Lower lobe of right lung (tissue), 2 donors: ENCODE measurements at places on chromosomes 1 and 21. TPM values are rescaled to one million over a fixed set of nuclear protein-coding genes. Genes with fewer than 3 reads are reported as not detected.
A peak's percentile ranks its signal among the peaks of the same experiment; 100 is the strongest.

DNA sequence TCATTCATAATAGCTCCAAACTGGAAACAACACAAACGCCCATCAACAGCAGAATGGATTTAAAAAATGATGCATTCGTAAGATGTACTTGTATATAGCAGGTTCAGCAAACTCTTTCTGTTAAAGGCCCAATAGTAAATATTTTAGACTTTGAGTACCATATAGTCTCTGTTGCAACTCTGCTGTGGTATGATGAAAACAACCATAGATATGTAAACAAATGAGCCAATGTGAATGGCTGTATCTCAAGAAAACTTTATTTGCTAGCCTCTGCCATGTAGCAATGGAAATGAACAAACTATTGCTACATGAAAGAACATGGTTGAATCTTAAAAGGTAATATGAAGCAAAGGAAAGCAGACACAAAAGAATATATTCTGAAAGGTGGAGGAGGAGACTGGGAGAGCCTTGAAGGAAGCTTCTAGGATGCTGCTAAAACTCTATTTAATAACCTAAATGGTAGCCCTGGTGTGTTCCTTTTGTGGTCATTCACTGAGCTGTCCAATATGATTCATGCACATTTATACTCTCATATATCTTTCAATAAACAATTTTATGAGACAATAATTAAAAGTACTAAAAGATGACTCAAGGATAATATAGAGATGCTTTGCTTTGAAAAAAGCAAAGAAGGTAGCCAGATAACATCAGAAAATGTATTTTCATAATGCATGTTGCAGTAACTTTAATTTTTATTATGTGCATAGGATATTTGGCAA, 29.1 kb upstream of the FMO3 start:
- no peaks in the 10 kb centered on the region for H3K36me3 ChIP-seq
- H3K27me3 ChIP-seq = no peaks in the 10 kb centered on the region
- H3K27ac ChIP-seq = no peak overlapping the region
- H3K4me3 ChIP-seq = no peak overlapping the region

- H3K27ac ChIP-seq = peak overlapping the region; percentile 82
- no peaks in the 10 kb centered on the region for H3K36me3 ChIP-seq
- H3K4me1 ChIP-seq = peaks cover 5% of the 10 kb centered on the region
- H3K4me3 ChIP-seq = no peak overlapping the region
- no peak for DNase-seq
These were observed 55.2 kb downstream of the NGF start for GRCh38 chr1:115282807-115283208.

DNA sequence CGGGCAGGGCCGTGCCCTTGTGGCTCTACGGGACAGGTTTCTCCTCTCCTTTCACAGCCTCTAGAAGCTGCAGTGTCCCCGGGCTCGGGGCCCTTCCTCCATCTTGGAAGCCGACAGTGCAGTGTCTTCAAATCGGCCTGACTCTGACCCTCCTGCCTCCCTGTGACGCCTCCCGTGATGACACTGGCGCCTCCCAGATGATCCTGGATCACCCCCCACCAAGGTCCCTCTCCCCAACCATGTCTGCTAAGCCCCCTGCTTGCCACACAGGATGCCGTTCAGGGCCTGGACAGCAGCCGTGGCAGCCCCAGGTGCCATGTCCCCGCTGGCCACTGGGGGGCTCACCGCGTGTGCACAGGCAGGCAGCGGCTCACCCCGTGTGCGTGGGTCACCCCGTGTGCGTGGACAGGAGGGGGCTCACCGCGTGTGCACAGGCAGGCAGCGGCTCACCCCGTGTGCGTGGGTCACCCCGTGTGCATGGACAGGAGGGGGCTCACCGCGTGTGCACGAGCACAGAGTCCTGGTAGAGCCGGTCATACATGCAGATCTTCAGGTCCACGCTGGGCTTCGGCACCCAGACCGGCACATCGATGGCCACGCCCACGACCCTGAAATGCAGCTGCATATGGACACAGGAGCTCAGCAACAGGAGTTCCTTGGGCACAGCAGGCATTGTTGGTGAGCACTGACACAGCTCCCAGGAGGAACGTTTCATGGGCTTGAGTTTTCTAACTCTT, 24.9 kb upstream of the TMEM52 start:
- DNase-seq = peak; percentile 69
- H3K27me3 ChIP-seq = peaks cover 3% of the 10 kb centered on the region
- peaks cover 16% of the 10 kb centered on the region for H3K4me1 ChIP-seq
- no peaks in the 10 kb centered on the region for H3K36me3 ChIP-seq
- peak overlapping the region; percentile 27 for H3K4me3 ChIP-seq

DNA sequence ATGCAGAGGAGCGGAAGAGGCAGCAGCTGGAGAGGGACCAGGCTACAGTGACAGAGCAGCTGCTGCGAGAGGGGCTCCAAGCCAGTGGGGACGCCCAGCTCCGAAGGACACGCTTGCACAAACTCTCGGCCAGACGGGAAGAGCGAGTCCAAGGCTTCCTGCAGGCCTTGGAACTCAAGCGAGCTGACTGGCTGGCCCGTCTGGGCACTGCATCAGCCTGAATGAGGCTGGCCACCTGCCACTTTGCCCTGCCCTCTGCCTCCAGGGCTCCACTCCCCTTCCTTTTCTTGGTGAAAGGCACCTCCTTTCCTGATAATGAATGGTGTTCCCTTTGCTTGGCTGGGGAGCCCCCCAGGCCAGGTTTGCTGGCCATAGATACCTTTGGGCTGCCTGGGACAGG, 3.3 kb upstream of the HMGN2 start:
- H3K4me3 ChIP-seq = no peak overlapping the region
- no peak for DNase-seq
- H3K4me1 ChIP-seq = peaks cover 28% of the 10 kb centered on the region
- no peak overlapping the region for H3K27ac ChIP-seq
- H3K36me3 ChIP-seq = peaks cover 48% of the 10 kb centered on the region
- no peaks in the 10 kb centered on the region for H3K27me3 ChIP-seq

GRCh38 chr1:230758709-230759368, 11.7 kb downstream of the CAPN9 start:
- no peak for DNase-seq
- H3K36me3 ChIP-seq = no peaks in the 10 kb centered on the region
- peaks cover 8% of the 10 kb centered on the region for H3K4me1 ChIP-seq
- no peak overlapping the region for H3K4me3 ChIP-seq
- H3K27me3 ChIP-seq = peaks cover 4% of the 10 kb centered on the region
- H3K27ac ChIP-seq = no peak overlapping the region

The SPRR2D gene
- total RNA-seq = not detected

- peak overlapping the region; percentile 46 for H3K4me3 ChIP-seq
- H3K4me1 ChIP-seq = peaks cover 4% of the 10 kb centered on the region
- no peaks in the 10 kb centered on the region for H3K36me3 ChIP-seq
- H3K27me3 ChIP-seq = peaks cover 50% of the 10 kb centered on the region
These were observed 18.8 kb downstream of the KNCN start for GRCh38 chr1:46532498-46533178.

GRCh38 chr1:45403298-45403697, 63.1 kb upstream of the MUTYH start:
- H3K4me1 ChIP-seq = no peaks in the 10 kb centered on the region
- H3K36me3 ChIP-seq = no peaks in the 10 kb centered on the region
- no peak for DNase-seq
- no peak overlapping the region for H3K4me3 ChIP-seq
- H3K27ac ChIP-seq = no peak overlapping the region
- no peaks in the 10 kb centered on the region for H3K27me3 ChIP-seq

- DNase-seq = no peak
- no peaks in the 10 kb centered on the region for H3K4me1 ChIP-seq
- peaks cover 78% of the 10 kb centered on the region for H3K36me3 ChIP-seq
- no peak overlapping the region for H3K4me3 ChIP-seq
- H3K27me3 ChIP-seq = no peaks in the 10 kb centered on the region
These were observed 139.2 kb downstream of the ZMYM4 start for GRCh38 chr1:35407743-35408142.

DNA sequence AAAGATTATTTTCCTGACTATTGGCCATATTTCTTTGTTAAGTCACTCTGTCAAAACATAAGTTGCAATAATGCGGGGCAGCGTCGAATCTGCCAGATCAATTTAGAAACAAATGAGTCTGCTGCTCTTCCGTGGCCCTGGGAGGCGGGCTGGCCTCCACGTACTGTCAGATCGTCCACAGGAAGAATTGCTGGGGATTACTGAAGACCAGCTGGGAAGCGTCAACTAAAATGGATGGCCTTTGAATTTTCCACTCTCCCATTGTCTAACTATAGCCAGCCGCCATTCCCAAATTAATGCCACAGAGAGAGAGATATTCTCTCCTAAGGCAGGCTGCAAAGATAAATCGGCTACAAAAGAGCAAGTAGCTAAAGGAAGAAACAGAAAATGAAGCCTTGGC, 560.2 kb downstream of the SMYD3 start:
- H3K27ac ChIP-seq = no peak overlapping the region
- no peaks in the 10 kb centered on the region for H3K36me3 ChIP-seq
- no peak for DNase-seq
- no peak overlapping the region for H3K4me3 ChIP-seq

DNA sequence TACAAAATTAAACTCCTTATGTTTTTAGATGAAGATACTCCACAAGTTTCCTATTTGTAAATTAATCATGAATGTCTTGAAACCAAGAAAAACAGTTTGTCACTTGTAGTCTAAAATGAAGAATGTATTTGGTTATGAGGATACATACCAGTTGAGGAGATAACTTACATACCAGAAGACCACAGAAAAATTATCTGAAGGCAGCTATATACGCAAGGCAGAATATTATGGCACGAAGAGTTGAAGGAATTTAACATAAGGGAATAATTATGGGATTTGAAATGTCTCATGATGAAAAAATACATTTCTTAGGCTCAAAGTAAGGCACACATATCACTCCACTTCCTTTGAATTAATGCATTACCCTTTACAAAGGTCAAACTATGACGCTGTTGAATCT, 73.3 kb downstream of the IFI44 start:
- H3K27ac ChIP-seq = no peak overlapping the region
- no peaks in the 10 kb centered on the region for H3K36me3 ChIP-seq
- no peaks in the 10 kb centered on the region for H3K27me3 ChIP-seq
- DNase-seq = no peak

- peaks cover 58% of the 10 kb centered on the region for H3K36me3 ChIP-seq
- no peaks in the 10 kb centered on the region for H3K4me1 ChIP-seq
- H3K27me3 ChIP-seq = no peaks in the 10 kb centered on the region
- no peak overlapping the region for H3K27ac ChIP-seq
- DNase-seq = no peak
- no peak overlapping the region for H3K4me3 ChIP-seq
These were observed 45.0 kb downstream of the NPHP4 start for GRCh38 chr1:5947071-5947821.

DNA sequence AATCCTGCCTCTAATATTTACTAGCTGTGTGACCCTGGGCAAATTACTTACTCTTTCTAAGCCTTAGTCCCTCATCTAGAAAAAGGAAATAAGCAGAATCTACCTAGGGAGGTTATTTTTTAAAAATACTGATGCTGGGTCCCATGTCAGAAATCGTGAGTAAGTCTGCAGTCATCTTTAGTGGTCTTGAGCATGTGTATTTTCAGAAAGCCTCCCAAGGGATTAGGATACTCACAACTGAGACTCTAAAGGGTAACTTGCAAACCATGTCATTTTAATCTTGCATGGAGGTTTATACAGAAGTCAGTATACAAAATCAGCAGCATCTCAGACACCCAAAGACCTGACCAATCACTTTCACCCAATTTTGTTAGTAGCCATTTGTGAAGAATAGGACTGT, 43.2 kb downstream of the DSTYK start:
- H3K4me1 ChIP-seq = no peaks in the 10 kb centered on the region
- no peak overlapping the region for H3K4me3 ChIP-seq
- DNase-seq = no peak
- H3K36me3 ChIP-seq = peaks cover 81% of the 10 kb centered on the region
- no peak overlapping the region for H3K27ac ChIP-seq
- no peaks in the 10 kb centered on the region for H3K27me3 ChIP-seq

The CLDN19 gene
- not detected for total RNA-seq

DNA sequence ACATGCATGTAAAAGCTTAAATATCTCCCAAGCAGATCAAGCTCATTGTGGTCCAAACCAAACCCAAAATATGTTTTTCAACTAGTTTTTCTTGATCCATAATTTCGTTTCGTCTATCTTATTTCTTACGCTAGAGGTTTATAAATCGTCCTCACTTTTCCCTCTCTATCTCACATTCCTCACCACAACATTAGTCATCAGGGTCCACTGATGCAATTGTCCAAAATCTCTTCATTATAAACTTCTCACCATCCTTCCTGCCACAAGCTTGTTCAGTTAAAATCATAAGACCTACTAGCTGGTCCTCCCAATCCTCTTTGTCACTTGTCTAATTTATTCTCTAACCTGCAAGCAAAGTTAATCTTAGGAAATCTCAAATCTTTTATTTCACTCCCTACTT, 173.0 kb upstream of the PALMD start:
- H3K27ac ChIP-seq = no peak overlapping the region
- H3K4me1 ChIP-seq = no peaks in the 10 kb centered on the region
- no peak for DNase-seq
- H3K27me3 ChIP-seq = no peaks in the 10 kb centered on the region
- H3K36me3 ChIP-seq = no peaks in the 10 kb centered on the region

GRCh38 chr1:170567214-170567613, 35.2 kb downstream of the GORAB start:
- H3K4me3 ChIP-seq = no peak overlapping the region
- peaks cover 17% of the 10 kb centered on the region for H3K4me1 ChIP-seq
- no peak for DNase-seq
- H3K36me3 ChIP-seq = no peaks in the 10 kb centered on the region
- no peaks in the 10 kb centered on the region for H3K27me3 ChIP-seq
- H3K27ac ChIP-seq = no peak overlapping the region

The TLR5 gene
- 26.6 TPM for total RNA-seq

The VANGL2 gene
- 7.5 TPM for total RNA-seq

The DENND2C gene
- total RNA-seq = 3.8 TPM

- no peaks in the 10 kb centered on the region for H3K4me1 ChIP-seq
- H3K36me3 ChIP-seq = no peaks in the 10 kb centered on the region
- no peak overlapping the region for H3K27ac ChIP-seq
- H3K4me3 ChIP-seq = no peak overlapping the region
- H3K27me3 ChIP-seq = peaks cover 4% of the 10 kb centered on the region
These were observed 33.1 kb upstream of the COG2 start for GRCh38 chr1:230609208-230609607.

- no peak for DNase-seq
- no peaks in the 10 kb centered on the region for H3K4me1 ChIP-seq
- H3K27me3 ChIP-seq = peaks cover 34% of the 10 kb centered on the region
- no peaks in the 10 kb centered on the region for H3K36me3 ChIP-seq
These were observed 28.5 kb upstream of the C1orf174 start for GRCh38 chr1:3928586-3928985.

DNA sequence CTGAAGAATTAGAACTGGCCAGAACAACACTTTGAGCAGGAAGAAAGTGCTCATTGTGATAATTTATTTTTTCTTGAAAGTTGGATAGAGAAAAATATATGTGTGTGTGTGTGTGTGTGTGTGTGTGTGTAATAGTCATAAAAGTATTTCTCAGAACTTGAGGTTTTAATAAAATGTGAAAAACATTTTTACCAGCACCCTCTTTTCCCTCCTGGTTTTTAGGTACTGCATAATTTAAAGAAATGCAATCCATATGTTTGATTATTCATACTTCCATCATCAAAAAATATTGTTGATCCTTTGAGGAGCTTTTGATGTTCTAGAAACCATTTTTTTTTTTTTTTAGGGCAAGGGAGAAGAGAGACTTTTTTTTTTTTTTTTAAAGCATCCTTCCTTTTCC, 66.8 kb upstream of the JUN start:
- H3K27me3 ChIP-seq = no peaks in the 10 kb centered on the region
- no peak for DNase-seq
- H3K4me1 ChIP-seq = peaks cover 31% of the 10 kb centered on the region
- no peaks in the 10 kb centered on the region for H3K36me3 ChIP-seq

The MACO1 gene
- total RNA-seq = 19.7 TPM

- DNase-seq = no peak
- H3K27ac ChIP-seq = no peak overlapping the region
- H3K4me3 ChIP-seq = no peak overlapping the region
- H3K36me3 ChIP-seq = no peaks in the 10 kb centered on the region
- no peaks in the 10 kb centered on the region for H3K27me3 ChIP-seq
- peaks cover 26% of the 10 kb centered on the region for H3K4me1 ChIP-seq
These were observed 51.3 kb upstream of the BCL10 start for GRCh38 chr1:85327759-85328158.
